ENCODE measurements at places on chromosomes 12 and 14. TPM values are rescaled to one million over a fixed set of nuclear protein-coding genes. Genes with fewer than 3 reads are reported as not detected.

The OR4K2 gene
- total RNA-seq, result not detected

The PIWIL1 gene
- total RNA-seq, result not detected

The SMCO2 gene
- not detected for total RNA-seq

The FGF23 gene
- not detected for total RNA-seq

Data from epithelial cell of umbilical artery (primary cell).